ENCODE measurements at places on chromosomes 6 and 20. TPM values are rescaled to one million over a fixed set of nuclear protein-coding genes. Genes with fewer than 3 reads are reported as not detected.

The SOX12 gene
- total RNA-seq = 4.1 TPM

The C20orf141 gene
- not detected for total RNA-seq

- no peak for DNase-seq
Measured at GRCh38 chr20:57876163-57876562, 166.3 kb upstream of the PMEPA1 start.

The C4A gene
- total RNA-seq = 26.2 TPM

DNA sequence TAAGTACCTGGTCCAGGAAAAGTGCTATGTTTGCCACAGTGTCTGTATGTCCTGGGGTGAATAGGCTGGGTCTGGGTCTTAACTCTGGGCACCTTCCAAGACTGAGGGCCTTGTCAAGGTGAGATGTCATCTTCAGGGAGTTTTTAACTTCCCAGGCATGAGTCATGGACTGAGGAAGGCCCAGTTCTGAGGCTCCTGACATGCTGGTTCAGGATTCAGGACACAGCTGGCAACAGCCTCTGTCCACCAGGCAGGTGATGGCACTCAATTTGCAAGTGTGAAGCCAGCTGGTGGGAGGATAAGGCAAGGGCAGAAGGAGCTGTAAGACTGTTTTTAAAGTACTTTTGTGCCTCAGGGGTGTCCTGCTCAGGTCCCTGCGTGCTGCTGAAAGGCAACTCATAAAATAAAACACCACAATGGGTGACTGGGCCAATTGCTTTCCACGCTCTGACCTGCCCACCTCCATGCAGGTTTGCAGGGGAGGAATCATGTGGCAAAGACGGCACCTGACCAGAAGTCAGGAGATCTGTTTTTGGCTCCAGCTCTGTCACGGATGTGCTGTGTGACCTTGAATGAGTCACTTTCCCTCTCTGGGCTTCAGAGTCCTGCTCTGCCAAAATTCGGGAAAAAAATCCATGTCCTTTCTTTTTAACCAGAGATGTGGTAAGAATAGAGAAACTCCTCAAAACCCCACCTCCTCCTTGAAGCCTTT is 4.9 kb upstream of the PACSIN1 start:
- no peak for DNase-seq

DNA sequence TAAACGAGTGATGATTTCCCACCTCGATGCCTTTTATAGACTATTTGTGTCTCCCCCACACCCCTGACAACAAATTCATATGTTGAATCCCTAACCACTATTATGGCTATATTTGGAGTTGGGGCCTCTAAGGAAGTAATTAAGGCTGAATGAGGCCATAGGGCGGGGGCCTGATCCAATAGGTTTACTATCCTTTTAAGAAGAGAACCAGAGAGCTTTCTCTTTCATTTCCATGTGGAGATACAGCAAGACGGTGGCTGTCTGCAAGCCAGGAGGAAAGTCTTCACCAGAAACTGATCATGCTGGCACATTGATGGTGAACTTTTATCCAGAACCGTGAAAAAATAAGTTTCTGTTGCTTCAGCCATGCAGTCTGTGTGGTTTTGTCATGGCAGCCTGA is 38.9 kb upstream of the CLIC5 start:
- DNase-seq = no peak

- no peak for DNase-seq
Measured at GRCh38 chr6:5707281-5708045, 299.3 kb downstream of the NRN1 start.

Data from umbilical cord (tissue), 2 donors.